Fibroblast of lung (primary cell): ENCODE measurements at places on chromosomes 2 and 18. TPM values are rescaled to one million over a fixed set of nuclear protein-coding genes. Genes with fewer than 3 reads are reported as not detected.

The THOC1 gene
- 33.9 and 35.2 TPM in 2 replicates for total RNA-seq

The G6PC2 gene
- total RNA-seq: not detected in 2 replicates

The CTIF gene
- 17.2 and 28.1 TPM in 2 replicates for total RNA-seq

The ARHGEF33 gene
- total RNA-seq: 0.50 and 1.0 TPM in 2 replicates

The AQP12B gene
- not detected in 2 replicates for total RNA-seq

The RNF144A gene
- total RNA-seq: 0.17 and 0.26 TPM in 2 replicates

The ZSWIM2 gene
- under 0.01 TPM in 1 of 2 replicates, not detected in the other for total RNA-seq

The ALPG gene
- total RNA-seq: not detected in 2 replicates

The MAPK4 gene
- total RNA-seq: under 0.01 TPM in 1 of 2 replicates, not detected in the other

The CNDP1 gene
- total RNA-seq: not detected in 2 replicates

The TEKT4 gene
- not detected in 2 replicates for total RNA-seq

The TUBA3D gene
- total RNA-seq: not detected in 2 replicates

The CNTNAP5 gene
- total RNA-seq: not detected in 2 replicates

The MARCHF4 gene
- 0.26 and 1.3 TPM in 2 replicates for total RNA-seq

The DSG4 gene
- total RNA-seq: not detected in 2 replicates

The OSBPL6 gene
- 2.1 and 5.3 TPM in 2 replicates for total RNA-seq

The ANKRD30B gene
- total RNA-seq: under 0.01 and 0.33 TPM in 2 replicates

The GALR1 gene
- not detected in 2 replicates for total RNA-seq

The SERPINB10 gene
- not detected in 2 replicates for total RNA-seq

The GREB1L gene
- 0.26 and 0.33 TPM in 2 replicates for total RNA-seq

The CFAP210 gene
- total RNA-seq: not detected in 2 replicates

The HRH4 gene
- under 0.01 TPM in 2 replicates for total RNA-seq

The TTR gene
- total RNA-seq: not detected in 2 replicates

The RAB31 gene
- total RNA-seq: 26.2 and 29.6 TPM in 2 replicates

The ONECUT2 gene
- total RNA-seq: under 0.01 TPM in 2 replicates

The HSPE1 gene
- total RNA-seq: 87.0 and 92.2 TPM in 2 replicates

The EPC2 gene
- total RNA-seq: 20.5 and 22.8 TPM in 2 replicates

The GRHL1 gene
- total RNA-seq: 0.77 and 0.99 TPM in 2 replicates

The LIMS2 gene
- 0.51 and 1.8 TPM in 2 replicates for total RNA-seq

The EFR3B gene
- total RNA-seq: 0.50 and 0.51 TPM in 2 replicates

The FAM237A gene
- total RNA-seq: not detected in 2 replicates

The GPR155 gene
- 4.4 and 6.4 TPM in 2 replicates for total RNA-seq

The SIX3 gene
- total RNA-seq: not detected in 2 replicates

The CHST10 gene
- total RNA-seq: 5.0 and 7.4 TPM in 2 replicates

The OTOS gene
- not detected in 2 replicates for total RNA-seq

The CAPN14 gene
- under 0.01 and 0.17 TPM in 2 replicates for total RNA-seq

The CCDC150 gene
- 3.9 and 5.1 TPM in 2 replicates for total RNA-seq

The DOK6 gene
- 4.0 and 6.7 TPM in 2 replicates for total RNA-seq
